ENCODE measurements at places on chromosomes 1 and 21.

GRCh38 chr1:85283475-85284199 lies 7.2 kb upstream of the BCL10 start:
- no peak for DNase-seq

GRCh38 chr21:32732544-32732943 lies 4.7 kb upstream of the SYNJ1 start:
- no peak for DNase-seq

GRCh38 chr1:36784147-36784859 lies 250.0 kb downstream of the GRIK3 start:
- DNase-seq: no peak

DNA sequence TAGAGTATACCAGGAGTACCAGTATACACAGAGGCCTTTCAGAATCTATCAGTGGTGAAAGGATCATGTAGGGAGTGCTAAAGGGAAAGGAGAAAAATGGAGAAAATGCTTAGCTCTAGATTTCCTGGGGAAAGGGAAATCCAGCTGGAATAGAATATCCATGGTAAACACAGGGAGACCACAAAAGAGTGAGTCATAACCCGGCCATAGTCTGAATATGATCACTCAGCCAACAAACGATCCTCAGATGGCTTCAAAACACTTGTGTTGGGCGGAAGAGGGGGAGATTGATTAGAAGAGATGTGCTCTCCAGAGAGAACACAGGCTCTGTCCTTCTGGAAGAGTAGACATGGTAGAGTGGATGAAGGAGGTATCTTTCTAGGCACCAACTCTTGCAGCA lies 180.6 kb downstream of the PAPPA2 start:
- DNase-seq: no peak

DNA sequence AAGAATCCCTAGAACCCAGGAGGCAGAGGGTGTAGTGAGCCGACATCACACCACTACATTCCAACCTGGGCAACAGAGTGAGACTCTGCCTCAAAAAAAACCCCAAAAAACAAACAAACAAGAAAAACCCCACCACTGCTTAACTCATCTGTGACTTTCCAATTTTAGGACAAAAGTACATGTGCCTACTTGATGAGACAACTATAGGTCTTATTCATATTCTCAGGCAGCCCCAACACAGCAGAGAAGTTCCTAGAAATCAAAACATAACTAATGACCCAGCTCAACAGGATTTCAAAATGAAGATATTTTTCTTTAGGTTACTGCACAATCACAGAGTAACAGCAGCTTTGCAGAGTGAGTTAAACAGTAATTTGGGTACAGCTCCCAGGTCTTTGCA lies 26.4 kb downstream of the TIAM1 start:
- no peak for DNase-seq

DNA sequence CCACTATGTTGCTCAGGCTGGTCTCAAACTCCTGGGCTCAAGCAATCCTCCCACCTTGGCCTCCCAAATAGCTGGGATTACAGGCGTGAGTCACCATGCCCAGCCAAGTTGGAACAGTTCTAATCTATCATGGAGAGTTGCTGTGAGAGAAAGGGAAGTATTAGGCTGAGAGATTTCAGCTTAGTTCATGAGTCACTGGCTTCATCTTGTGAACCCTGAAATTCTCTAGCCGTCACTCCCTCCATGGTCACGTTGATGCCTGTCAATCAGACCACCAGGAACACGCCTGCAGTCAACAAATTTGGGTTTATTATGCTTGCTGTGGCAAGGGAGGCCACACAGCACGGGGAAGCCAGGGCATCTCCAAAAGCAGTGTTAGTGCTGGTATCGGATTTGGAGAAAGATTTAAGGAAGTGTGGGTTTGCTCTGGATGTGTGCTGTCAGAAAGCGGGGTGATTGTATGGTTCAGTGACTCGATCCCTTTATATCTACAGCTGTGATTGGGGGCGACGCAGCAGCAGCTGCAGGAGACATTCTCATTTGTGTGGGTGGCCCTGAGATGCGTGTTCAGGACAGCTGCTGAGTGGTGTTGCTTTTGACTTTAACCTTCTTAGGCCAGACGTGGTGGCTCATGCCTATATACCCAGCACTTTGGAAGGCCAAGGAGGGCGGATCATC lies 18.7 kb downstream of the UQCRHL start:
- no peak for DNase-seq

DNA sequence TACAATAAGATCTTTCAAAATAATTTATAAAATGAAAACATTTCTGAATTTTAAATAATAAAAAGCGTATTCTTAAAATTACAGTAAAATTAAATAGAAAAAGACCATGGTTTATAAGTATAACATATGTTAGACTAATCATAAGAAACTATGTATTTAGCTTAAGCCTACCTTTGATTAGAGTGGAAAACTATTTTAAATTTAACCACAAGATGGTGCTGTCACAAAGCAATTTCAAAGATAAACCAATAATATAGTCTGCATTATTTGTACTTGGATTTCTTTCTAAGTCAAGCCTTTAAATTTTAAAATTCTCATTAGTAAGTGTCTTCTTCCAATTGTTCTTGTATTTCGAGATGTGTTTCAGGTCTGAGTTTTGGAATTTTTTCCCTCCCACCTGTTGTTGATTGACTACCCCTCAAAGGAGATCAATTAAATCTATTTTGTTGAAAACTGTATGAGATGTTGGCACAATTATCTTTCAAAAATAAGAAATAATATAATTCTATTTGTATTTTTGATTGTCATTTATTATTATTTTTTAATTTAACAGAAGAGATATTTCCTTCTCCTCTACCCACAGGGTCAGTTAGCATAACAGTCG lies 459.8 kb downstream of the KCNT2 start:
- no peak for DNase-seq

GRCh38 chr1:25922056-25922970 lies 16.1 kb upstream of the STMN1 start:
- DNase-seq: no peak

DNA sequence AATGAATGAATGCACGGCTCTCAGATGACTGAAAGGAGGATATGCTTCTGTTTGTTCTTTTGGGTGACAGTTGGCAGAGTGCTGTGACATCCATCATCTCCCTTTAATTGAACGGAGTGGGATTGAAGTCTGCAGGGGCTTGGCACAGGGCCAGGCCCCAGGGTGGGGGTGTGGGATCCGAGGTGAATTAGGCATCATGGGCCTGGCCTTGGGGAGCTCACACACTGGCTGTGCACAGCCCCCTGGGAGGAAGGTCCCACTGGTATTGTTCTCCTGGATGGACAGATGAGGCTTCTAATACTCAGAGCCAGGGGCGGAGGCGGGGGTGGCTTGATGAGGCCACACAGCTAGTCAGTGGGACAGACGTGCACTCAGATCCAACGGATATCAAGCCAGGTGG lies 19.3 kb downstream of the EPHB2 start:
- DNase-seq: no peak

DNA sequence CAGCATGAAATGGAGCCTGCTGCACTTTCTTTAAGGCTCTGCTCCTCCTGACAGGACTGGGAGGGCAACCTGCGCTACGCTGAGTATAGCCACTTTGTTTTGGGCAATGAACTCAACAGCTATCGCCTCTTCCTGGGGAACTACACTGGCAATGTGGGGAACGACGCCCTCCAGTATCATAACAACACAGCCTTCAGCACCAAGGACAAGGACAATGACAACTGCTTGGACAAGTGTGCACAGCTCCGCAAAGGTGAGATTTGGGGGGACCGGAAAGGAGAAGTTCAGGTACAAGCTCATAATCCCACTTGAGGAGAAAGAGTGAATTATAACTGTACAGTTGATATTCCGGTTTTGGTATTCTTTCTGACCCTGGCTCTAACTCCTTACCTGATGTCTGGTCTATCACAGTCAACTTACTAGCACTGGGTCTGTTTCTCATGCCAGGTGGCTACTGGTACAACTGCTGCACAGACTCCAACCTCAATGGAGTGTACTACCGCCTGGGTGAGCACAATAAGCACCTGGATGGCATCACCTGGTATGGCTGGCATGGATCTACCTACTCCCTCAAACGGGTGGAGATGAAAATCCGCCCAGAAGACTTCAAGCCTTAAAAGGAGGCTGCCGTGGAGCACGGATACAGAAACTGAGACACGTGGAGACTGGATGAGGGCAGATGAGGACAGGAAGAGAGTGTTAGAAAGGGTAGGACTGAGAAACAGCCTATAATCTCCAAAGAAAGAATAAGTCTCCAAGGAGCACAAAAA lies 5.4 kb downstream of the ANGPTL7 start:
- DNase-seq: no peak

GRCh38 chr1:110070282-110070669 lies 196 bp downstream of the ALX3 start:
- DNase-seq: no peak

- DNase-seq: no peak
Measured at GRCh38 chr1:157193702-157194391, 55.7 kb upstream of the ETV3 start.

DNA sequence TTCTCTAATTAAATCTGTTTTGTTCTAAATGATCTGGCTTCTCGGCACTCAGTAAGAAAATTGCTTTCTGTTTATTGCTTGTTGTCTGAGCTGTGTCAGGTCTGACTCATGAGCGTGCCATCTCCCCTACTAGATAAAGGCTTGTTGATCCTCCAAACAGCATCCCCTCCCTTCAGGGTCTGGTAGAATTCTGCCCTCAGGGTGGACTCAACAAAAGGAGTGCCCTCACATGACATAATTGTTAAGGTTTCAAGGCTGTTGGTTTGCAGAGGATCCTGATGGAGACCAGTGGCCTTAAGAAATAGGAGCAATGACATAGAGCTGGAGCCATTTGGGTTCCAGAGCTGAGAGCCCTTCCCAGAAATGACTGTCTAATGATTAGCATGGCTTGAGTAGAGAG lies 36.0 kb upstream of the ATP2B4 start:
- DNase-seq: no peak

DNA sequence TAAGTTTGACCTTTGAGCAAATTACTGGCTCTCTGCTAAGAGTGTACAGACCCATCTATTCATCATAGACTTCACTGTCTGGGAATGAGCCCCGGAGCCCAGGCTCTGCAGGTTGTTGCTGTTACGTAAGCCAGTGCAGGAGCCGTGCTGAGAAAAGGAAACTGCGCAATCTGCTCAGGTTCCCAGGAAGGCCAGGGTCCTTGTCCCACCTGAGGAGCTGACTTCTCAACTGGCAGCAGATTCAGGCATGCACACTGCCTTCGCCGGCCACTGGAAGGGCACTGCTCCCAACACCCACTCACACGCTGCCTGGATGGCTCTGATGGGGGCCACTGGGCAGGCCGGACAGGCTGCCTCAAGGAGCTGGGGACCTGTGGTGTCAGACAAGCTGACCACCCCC lies 19.5 kb downstream of the RCAN1 start:
- no peak for DNase-seq

- no peak for DNase-seq
Measured at GRCh38 chr1:176073524-176074157, 133.4 kb downstream of the COP1 start.

- no peak for DNase-seq
Measured at GRCh38 chr1:110602466-110602865, 3.7 kb downstream of the KCNA2 start.

- no peak for DNase-seq
Measured at GRCh38 chr21:45506241-45506817, 35.9 kb downstream of the SLC19A1 start.

- no peak for DNase-seq
Measured at GRCh38 chr1:50893466-50893865, 66.6 kb downstream of the FAF1 start.

DNA sequence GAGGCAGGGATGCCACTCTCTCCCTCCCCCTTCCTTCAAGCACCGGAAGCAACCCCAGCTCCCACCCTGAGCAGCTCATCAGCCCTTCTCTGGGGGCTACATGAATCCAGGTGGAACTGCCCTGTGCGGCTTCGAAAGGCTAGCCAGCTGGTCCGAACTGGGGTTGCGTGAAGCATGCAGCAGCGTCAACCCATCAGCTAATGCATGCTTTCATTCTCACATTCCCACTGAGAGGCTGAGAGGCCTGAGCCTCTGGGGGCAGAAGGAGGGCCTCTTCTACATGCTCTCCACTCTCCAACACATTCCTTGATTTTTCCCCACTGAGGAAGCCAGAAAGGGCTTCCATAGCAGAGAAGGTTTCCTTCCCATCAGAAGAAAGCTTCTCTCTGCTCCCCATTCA lies 5.6 kb downstream of the RXRG start:
- no peak for DNase-seq

GRCh38 chr1:172599912-172600311 lies 59.0 kb upstream of the FASLG start:
- no peak for DNase-seq

DNA sequence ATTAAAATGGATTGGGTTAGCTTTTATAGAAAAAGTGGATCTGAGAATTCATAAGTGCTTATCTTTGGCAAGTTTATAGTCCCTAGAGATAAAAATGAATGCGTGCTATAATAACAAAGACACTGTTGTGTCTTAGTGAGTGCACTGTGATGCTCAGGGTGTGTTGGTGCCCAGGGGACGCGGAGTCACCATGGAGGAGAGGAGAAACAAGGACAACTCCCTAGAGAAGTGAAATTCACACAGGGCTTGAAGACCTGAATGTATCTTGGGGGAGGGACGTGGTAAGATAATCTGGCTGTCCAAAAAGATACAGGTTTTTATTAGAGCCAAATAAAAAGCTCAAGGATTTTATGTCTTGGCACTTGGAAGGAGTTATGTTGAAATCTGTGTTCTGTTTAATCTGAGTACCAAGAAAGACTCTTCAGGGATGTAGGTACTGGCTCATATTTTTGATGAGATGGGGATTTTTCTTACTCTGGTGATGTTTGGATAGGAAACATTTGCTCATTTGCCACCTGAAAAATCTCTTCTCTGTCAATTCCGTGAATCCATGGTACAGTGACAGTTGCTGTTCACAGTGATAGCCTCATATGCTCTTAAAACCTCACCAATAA lies 9.6 kb downstream of the SMYD2 start:
- DNase-seq: no peak

GRCh38 chr1:14815175-14815877 lies 216.8 kb downstream of the KAZN start:
- DNase-seq: no peak
